ENCODE measurements at places on chromosomes 7 and 10. TPM values are rescaled to one million over a fixed set of nuclear protein-coding genes. Genes with fewer than 3 reads are reported as not detected.

- no peak for DNase-seq
These were observed 50.6 kb downstream of the INHBA start for GRCh38 chr7:41652267-41652666.

DNA sequence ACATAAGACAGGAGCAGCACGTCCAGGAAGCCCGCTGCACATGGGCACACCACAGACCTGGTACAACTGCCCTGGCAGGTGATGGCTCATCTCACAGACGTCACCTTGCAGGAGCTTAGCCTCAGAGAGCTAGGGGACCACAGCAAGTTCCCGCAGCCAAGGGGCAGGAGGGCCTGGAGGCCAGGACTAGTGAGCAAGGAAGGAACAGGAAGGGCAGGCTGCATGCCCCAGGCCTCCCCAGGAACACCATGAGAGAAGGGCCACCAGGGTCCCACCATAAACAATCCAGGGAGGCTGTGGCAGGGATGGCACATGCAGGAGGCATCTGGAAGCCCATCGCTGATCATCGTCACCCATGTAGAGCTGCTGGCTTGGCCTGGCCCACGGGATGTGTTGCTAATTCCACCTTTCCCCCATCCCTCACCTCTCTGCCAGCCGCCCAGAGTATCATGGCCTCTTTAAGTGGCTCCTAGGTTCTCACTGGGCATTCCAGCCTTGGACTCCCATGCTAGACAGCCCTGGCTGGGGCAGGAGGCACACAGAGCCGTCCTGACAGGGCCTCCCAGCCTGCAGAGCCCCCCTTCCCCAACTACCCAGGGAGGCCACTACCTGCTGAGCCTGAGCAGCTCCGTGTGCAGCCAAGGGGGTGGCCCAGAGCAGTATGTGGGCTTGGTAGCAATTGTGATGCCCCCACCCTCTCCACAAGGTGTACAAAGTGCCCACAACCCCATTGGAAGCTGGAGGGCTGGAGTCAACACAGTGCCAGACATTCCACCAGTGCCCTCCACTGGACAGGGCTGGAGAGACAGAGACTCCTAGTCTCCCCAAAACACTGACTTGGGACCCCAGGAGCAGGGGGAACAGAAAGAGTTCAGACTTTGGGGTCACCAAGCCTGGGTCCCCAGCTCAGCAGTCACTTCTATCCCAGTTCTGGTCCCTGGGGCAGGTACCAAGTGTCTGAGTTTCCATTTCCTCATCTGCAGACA lies 35.5 kb downstream of the GRID1 start:
- DNase-seq = no peak

- peak; percentile 75 for DNase-seq
These were observed 3.8 kb downstream of the NODAL start for GRCh38 chr10:70437721-70438120.

- DNase-seq = no peak
These were observed 145.6 kb downstream of the GLCCI1 start for GRCh38 chr7:8114175-8114574.

GRCh38 chr10:26739071-26739631 lies 41.6 kb downstream of the PDSS1 start:
- DNase-seq = no peak

GRCh38 chr7:80896906-80897598 lies 21.8 kb downstream of the SEMA3C start:
- no peak for DNase-seq

GRCh38 chr10:49776851-49777250 lies 14.7 kb upstream of the OGDHL start:
- no peak for DNase-seq

GRCh38 chr10:22564060-22564459 lies 150.3 kb downstream of the PIP4K2A start:
- DNase-seq = no peak

GRCh38 chr7:8035647-8036518 lies 67.3 kb downstream of the GLCCI1 start:
- DNase-seq = peak; percentile 64

DNA sequence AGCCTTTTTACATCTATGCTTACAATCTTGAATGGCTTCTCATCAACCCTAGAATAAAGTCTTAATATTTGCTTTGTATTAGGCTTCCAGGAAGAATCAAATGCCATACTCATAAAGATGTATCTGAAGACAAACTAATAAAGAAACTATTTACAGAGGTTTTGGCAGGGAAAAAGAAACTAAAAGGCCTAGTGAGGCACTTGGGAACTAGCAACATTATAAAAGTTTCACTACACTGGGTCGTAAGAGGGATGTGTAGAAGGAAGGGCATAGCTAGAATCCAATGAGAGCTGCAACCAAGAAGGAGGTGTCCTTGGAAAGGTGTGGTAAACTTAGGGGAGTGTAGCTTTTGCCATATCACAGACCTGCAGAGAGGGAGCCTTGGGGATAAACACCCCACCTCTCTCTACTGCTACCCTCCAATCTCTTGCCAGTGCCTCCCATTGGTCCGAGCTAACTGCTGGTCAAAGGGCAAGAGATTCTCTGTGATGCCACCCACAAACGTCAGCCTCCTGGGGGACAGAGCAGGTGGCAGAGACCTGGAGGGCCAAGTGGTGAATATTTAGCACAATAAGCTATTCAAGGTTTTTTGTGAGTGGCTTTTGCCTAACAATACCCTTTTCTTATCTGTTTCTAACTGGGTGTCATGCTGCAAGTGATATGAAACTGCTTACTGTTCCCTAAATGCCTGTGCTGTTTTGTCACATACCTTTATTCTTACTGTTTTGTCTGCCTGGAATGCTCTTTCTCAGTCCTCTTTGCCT lies 60.7 kb downstream of the CPED1 start:
- peak; percentile 37 for DNase-seq

- DNase-seq = no peak
These were observed 66.9 kb downstream of the GLRX3 start for GRCh38 chr10:130202984-130203621.

GRCh38 chr7:8208816-8209215 lies 53.2 kb downstream of the ICA1 start:
- no peak for DNase-seq

GRCh38 chr7:7099584-7100014 lies 82.7 kb upstream of the C1GALT1 start:
- DNase-seq = peak; percentile 99

DNA sequence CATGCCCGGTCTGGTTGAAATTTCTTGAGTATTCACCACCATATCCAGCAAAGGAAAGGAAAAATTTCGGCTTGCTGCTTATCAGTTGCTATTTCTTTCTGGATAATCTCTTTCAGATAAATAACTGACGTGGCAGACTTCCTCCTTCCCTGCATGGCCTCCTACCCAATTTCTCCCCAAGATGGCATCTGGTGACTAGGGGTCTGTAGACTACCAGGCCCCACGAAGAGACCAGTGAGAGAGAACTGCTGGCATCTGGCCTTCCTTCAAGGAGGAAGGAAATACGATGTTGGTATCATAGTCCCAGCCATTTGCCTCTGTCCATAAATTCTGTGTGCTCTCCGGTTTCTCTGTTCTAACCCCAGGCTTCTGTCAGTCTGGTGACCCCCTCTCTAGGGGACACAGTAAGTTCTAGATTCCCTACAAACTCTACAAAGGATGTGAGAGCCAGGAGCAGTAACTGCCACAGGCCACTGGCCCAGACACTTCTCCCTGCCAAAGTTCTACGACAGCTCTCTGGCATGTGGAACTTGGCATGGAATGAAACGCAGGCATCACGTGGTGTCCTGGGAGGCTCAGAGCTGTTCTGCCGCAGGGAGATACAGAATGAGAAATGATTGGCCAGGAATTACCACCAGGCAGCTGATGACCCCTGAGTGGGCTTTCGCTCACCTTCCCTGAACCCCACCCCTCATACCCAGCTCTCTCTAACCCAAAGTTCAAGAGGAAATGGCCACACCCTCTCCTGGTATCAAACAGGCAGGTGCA lies 30.0 kb upstream of the MSRB2 start:
- no peak for DNase-seq

- no peak for DNase-seq
These were observed 91.7 kb downstream of the CFAP58 start for GRCh38 chr10:104445359-104445758.

DNA sequence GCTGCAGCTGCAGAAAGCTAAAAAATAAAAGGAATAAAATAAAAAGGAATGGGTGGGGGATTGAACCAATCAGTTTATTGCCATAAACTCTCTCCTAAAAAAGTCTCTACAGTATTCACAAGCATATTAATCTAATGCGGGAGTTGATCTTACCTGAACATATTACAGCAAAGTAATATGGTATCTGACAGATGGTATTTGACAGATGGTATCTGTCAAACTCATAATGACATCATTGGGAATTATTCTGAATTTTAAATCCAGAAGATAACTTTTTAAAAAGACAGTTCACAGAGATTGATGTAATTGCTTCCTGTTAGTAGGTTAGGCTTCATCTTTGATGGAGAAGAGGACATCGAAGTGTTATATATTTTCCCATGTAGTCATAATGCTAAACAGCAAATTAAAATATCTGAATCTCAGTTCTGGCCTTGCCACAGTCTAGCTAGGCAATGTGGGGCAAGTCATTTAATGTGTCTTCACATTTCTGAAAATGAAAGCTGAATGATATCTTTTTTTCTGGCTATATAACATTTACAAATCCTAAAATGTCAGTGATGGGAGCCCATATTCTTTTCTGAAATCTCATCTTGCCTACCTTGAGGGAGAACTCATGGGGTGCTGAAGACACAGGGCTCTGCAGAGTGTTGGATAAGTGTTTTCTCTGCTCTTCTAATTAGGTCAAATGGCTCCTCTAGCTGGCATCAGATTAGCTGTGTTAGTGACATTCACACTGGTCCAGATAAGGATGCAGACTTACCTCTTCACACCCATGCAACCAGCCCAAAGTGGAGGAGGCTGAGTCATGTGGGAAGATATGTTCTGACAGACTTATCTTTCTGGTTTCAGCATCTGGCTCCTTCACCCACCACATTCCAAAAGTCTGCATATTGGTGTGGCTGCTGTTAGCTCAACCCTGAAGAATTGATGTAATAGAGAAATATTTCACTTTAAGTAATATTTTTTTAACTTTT lies 2.1 kb upstream of the LIPM start:
- DNase-seq = no peak

- no peak for DNase-seq
These were observed 204.1 kb upstream of the NFE2L3 start for GRCh38 chr7:25947669-25948516.

DNA sequence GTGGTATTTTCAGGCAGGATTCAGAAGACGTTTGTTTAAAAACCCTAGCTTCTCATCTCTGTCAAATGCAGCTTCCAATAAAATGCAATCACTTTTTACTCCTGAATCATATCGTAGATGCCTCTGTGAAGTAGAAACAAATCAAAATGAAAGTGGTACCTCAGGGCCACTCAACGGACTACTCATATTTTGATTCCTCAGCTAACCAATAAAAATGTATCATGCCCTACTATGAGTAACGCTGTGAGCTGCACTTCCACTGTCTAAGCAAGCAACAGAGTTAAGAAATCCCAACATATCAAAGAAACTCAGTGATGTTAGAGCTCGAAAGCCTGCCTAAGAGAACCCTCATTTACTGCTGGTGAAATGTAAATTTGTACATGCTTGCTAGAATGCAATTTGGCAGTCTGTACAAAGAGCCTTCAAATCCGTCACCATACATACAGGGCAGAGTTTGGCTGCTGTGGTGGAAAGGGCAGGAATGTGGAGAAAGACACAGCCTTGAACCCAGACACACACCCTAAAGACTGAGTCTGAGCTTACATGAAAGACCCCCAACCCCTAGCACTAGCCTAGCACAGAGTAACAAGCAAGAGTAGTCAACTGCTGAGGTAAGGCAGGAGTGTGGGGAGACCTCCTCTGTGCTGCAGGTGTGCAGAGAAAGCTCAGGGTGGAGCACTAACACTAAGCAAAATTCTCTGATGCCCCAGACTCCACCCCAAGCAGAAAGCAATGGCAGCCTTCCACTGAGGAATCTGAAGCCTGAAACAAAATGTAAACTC lies 151.5 kb downstream of the ANK3 start:
- DNase-seq = peak; percentile 74

- DNase-seq = no peak
These were observed 2.9 kb downstream of the ECHS1 start for GRCh38 chr10:133370030-133370786.

DNA sequence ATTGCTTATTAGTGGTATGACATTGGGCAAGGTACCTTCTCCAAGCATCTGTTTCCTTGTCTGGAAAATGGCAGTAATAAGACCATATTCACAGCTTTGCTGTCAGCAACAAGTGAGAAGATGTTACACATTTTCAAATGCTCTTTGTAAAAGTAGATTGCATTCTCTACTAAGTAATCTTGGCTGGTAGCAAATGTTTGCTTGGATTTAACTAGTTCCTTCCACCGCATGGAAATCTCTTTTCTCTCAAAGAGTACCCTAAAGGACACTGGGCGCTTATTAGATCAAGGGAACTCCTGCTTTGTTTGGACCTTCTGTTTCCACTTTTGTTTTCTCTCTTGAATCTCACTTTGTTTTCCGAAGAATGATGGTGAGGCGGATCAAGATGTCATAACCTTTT lies 185.2 kb upstream of the BMPER start:
- no peak for DNase-seq

DNA sequence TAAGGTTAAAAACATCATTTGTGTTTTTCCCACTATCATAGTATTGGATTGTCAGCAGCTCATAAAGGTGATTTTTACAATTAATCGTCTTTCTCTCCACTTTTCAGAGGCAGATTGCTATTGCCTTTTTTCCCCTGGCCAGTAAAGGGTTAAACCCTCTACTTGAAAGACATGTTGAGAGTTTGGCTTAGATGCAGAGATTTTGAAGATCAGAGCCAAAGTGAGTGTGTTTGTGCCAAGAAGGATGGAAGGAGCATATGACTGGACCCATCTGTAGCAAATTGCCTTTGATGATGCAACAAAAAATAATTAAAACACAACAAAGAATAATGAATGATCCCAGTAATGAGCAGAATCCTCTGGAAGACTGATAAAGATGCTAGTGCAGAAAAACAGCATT lies 373.1 kb downstream of the MALRD1 start:
- DNase-seq = peak; percentile 38

GRCh38 chr10:26854524-26854923 lies 6.2 kb downstream of the ABI1 start:
- DNase-seq = no peak

GRCh38 chr10:110376021-110376766 lies 71.5 kb upstream of the SMNDC1 start:
- no peak for DNase-seq

- DNase-seq = no peak
These were observed 174.1 kb downstream of the SKAP2 start for GRCh38 chr7:26690135-26690805.

GRCh38 chr10:22110761-22111160 lies 107.1 kb downstream of the EBLN1 start:
- DNase-seq = no peak

The PIK3CG gene
- not detected for total RNA-seq

The KIAA1549 gene
- total RNA-seq = 11.6 TPM

The PRF1 gene
- total RNA-seq = not detected

The GDF2 gene
- total RNA-seq = not detected

The BLNK gene
- total RNA-seq = not detected

The ADCY1 gene
- 14.6 TPM for total RNA-seq

The ZNF789 gene
- total RNA-seq = 14.2 TPM

The BEND7 gene
- 9.6 TPM for total RNA-seq

The CNTNAP2 gene
- total RNA-seq = 38.2 TPM

The TMEM213 gene
- not detected for total RNA-seq

The MTURN gene
- total RNA-seq = 8.7 TPM
